Right kidney (tissue), 9 donors: ENCODE measurements at places on chromosomes 11 and 22.

DNA sequence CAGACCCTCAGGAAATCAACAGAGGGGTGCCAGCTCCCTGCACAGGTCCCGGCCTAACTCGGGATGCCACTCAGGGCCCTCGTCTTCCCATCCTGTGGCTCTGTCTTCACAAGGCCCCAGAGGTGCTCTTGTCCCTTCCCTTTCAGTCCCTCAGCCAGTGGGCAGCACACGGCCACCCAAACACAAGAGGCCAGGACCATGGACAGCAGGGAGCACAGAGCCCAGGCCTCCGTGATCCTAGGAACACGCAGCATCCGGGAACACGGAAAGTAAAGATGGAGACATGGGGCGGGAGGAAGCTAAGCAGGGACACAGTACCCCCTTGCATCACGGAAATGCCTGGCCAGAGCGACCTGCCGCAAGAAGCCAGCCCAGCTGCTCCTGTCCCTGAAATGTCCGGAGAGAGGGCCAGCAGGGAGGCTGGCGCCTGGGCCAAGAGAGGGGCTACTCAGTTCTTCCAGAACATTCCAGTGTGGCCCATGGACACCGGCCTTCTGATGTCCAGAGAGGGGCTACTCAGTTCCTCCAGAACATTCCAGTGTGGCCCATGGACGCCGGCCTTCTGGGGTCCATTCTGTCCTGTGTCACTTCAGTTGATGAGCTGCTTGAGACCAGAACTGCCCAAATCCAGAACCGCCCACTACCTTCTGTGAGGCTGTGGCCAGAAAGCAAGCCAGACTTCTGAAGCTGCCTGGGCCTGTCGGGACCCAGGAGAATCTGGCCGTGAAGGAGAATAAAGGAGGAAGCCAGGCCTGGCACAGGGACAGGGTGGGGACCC, 274.0 kb downstream of the BRD1 start:
- DNase-seq, result peak; percentile 16

GRCh38 chr11:45723397-45723796, 58.0 kb upstream of the CHST1 start:
- no peak for DNase-seq

- no peak for DNase-seq
These were observed 60.2 kb downstream of the SMIM38 start for GRCh38 chr11:69215784-69216415.

DNA sequence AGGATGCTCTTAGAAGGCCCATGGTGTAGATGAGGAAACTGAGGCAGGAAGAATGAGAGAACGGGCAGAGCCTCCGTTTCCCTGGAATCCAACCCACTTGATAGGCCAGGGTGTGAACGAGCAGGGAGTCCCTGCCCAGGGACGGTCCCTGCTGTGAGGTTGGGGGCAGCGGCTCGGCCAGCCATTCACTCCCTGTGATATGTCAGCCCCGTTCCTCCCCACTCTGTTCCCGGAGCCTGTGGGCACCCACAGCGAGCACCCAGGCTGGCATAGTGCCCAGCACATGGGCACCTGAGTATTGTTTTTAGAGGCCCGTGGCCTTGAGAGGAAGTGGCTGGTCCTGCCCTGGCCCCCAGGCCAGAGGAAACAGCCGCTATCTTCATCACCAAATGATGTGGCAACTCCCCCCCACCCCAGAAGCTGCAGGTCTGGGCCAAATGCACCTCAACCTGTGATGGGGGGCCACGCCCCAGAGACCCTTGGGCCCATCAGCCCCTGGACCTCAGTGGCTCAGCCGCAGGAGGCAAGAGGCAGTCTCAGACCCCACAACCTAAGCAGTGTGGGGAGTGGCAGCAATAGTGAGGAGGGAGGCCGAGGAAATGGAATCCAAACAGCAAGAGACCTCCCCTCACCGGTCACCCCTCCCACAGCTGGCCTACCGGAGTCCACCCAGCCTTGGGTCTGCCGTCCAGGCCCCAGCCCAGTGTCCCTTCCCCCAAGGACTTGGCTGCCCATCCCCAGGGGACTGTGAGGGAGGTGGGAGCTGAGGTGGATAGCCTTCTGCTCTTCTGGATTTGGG, 2.1 kb downstream of the ALDH3B1 start:
- no peak for DNase-seq

DNA sequence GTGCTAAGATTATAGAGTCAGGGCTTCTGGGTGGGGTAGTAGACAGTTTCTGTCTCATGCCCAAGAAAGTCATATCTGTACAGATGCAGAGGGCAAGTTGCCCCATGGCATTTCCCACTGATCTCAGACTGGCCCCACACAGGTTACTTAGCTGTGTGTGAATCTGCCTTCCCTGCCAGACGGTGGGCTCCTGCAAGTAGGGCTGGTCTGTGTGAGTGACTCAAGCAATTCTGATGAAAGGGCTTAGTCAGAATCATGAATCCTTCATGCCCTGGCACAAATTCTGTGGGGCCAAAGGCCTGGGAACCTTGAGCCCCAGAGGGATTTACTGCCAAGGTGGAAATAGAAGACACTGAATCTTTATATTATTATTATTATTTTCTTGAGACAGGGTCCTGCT, 30.4 kb downstream of the USH1C start:
- no peak for DNase-seq

DNA sequence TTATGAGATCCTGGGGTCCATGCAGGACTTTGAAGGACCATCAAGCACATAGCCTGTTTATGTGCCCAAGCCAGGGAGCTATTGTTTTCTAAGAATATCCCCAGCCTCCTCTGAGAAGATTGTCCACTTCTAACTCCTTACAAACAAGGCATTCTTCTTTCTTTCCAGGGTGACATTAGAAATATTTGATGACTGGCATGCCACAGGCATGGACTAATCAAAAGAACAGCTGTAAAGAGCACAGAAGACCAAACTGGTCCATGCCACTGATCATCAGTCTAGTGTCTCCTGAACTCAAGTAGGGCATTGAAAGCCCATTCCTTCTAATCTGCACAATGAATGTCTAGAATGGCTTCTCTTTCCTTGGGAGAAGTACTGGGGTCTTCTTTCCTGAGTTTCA, 24.9 kb upstream of the LMO2 start:
- no peak for DNase-seq

DNA sequence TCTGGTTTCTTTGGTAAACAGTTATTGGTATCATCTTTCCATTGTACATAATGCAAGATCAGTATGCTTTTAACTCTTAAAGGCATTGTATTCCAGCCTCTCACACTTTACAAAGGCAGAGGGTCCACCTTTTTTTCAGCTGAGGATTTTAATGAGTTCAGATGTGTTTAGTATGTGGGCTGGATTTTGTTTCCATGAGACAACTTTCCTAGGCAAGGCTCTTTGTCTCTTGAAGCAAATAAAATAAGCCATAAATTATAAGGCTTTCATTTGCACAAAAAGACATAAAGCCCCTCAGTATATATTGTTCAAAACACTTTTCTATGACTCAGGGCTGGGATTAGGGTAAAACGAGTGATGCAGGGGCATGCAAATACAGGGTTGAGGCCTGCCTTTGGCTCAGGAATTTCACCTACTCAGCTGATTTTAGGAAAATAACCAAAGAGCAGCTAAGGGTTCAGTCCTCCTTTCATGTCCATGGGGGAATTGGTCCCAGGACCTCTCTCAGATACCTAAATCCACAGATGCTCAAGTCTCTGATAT, 7.6 kb downstream of the MMP20 start:
- no peak for DNase-seq

- no peak for DNase-seq
These were observed 29.4 kb downstream of the TUB start for GRCh38 chr11:8110396-8110795.

DNA sequence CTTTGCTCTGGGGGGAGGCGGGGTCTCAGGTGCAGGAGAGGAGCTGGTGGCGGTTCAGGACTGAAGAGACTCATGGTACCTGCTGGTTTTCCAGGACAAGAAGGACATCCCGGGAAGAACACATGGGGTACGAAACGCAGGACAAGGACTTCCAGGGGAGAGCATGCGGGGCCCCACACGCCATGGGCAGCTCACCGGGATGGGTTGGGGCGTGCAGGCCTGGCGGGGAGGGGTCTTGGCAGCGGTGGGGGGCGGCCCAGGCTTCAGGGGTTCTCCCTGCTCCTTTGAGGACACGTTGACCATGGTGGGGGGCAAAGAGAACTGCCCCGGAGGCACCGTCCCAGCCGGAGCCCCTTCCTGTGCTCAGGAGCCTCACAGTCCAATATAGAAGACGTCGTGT, 673.2 kb downstream of the BRD1 start:
- DNase-seq, result no peak
